ENCODE measurements at places on chromosomes 11 and 22.
A peak's percentile ranks its signal among the peaks of the same experiment; 100 is the strongest.

GRCh38 chr11:19121646-19122045, 4.7 kb downstream of the ZDHHC13 start:
- DNase-seq = no peak

- DNase-seq = no peak
Measured at GRCh38 chr11:42555190-42555589, 756.6 kb upstream of the API5 start.

GRCh38 chr11:58784995-58785394, 53.3 kb upstream of the GLYAT start:
- no peak for DNase-seq

GRCh38 chr22:48490500-48491411, 1336.9 kb downstream of the BRD1 start:
- DNase-seq = no peak

DNA sequence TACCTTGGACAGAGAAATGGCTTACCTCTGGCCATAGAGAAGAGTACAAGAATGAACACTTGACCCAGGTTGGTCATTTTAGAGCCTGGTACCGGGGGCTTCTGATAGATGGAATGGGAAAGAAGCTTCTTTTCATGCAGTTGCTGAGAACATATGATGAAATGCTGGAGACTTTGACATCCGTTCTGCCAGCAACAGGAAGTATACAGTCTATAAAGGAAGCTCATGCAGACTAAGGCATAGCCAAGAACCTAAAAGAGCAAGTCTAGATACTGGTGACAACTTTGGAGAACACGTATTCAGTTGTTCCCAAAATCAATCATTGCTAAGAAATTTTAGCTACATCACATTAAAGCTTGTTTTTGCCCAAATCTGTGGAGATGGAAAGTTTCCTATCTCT, 894.6 kb downstream of the METTL15 start:
- DNase-seq = no peak

DNA sequence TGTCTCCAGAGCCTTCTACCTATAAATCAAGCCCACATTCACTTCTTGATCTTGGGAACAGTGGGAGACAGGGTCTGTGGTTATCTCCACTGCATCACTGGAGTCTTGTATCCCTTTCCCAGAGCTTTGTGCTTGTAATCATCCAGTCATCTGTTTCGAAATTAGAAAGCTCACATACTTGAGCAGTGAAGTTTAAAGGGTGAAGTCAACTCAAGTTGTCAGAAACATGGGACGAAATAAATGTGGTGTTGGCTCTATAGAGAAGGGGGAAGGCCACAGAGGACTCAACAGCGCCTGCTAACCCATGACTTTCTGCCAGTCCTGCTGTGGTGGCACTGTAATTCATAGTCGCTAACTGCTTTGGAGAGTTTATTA, 197.5 kb downstream of the DBX1 start:
- peak; percentile 6 for DNase-seq

- DNase-seq = peak; percentile 86
Measured at GRCh38 chr11:10303558-10304363, 1.1 kb upstream of the ADM start.

GRCh38 chr11:33724644-33725035, 11.6 kb downstream of the CD59 start:
- no peak for DNase-seq

DNA sequence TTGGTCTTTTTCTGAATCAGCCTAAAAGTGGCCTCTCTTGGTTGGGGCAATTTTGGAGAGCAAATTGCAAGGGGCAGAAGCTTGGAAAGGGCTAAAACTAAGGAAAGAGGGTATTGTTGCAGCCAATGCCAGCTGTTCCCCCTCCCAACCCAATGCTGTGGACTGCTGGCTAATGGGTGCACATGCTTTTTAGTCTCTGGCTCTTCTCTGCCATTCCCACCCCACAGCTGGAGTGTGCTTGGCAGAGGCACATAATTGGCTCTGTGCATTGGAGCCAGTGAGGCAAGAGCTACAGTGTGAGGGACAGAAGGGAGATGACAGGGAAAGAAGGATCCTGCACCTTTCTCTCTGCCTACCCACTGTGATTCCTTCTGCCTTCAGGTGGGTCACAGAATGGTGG, 140.0 kb downstream of the NECTIN1 start:
- no peak for DNase-seq

GRCh38 chr22:31604137-31604705, 57.8 kb downstream of the PISD start:
- DNase-seq = no peak

DNA sequence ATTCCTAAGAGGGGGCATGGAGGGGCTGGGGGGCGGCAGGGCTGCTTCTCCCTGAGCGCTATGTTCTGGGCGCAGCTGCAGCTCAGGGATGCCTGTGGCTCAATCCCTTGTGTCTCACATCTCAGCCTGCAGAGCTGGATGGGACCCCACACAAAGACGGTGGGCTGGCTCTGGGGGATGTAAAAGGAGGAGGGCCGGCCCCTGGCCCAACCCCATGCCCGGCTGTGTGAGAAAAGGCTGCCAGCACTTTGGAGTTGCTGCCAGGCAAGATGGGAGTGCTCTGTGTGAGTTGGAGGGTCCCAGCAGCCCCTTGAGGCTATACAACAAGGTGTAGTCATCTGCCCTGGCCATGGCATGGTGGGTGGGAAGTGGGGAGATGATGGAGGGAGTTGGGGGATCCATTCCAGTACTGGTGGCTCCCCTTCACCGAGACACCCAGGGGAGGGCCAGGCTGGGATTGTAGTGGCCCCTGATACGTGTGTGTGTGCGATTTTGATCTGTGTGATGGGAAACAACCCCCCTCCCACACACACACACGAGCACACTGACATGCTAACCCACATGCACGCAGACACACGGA, 1.3 kb upstream of the TBX10 start:
- DNase-seq = no peak
